ENCODE measurements at places on chromosomes 16 and 17.
A peak's percentile ranks its signal among the peaks of the same experiment; 100 is the strongest.

GRCh38 chr17:37701496-37701898 is 43.4 kb downstream of the HNF1B start:
- no peak for DNase-seq

DNA sequence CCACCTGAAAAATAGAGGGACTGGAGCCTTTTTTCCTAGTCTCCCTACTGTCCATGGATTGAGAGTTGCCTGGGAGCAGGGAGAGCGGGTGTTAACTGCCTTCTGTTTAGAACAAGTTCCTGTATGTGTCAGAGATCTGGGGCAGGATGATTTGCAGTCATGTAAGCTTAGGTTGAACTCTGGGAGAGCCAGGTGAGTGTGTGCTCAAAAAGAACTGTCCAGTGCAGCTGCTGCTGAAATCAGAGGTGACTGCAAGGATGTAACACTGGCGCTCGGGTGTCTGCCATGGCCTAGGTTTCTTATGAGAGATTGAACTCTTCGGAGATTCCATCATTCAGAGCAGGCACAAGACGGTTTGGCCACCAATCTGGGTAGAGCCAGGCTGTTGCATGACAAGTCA is 432.5 kb downstream of the CDH13 start:
- DNase-seq: no peak

GRCh38 chr17:61412143-61412859 is 12.7 kb downstream of the TBX2 start:
- peak; percentile 80 for DNase-seq

DNA sequence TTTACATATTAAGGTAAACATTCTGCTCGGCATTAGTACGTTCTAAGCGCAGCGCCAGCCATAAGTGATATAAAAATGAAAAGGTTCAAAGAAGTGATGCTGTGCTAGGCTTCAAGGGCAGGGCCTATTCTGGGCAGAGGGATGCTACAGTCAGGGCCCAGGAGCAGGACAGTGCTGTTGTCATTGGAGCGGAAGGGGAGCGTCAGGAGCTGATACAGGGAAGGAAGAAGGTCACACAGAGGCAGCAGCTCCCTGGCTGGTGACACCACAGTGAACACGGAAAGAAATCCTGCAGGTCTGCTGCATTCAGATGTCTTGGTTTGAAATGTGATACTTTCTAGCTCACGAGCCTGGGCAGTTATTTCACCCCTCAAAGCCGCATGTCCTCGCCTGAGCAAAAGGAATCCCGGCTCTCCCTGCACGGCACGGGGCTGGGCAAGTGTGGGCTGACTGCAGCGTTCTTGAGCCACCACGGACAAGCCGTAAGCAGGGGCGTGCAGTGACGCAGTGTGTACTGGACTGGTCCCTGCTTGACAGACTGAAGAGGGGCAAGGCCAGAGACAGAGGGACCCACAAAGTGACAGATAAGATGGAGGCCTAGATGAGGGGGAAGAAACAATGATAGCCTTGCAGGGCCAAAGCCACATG is 41.1 kb downstream of the ZCCHC14 start:
- no peak for DNase-seq

DNA sequence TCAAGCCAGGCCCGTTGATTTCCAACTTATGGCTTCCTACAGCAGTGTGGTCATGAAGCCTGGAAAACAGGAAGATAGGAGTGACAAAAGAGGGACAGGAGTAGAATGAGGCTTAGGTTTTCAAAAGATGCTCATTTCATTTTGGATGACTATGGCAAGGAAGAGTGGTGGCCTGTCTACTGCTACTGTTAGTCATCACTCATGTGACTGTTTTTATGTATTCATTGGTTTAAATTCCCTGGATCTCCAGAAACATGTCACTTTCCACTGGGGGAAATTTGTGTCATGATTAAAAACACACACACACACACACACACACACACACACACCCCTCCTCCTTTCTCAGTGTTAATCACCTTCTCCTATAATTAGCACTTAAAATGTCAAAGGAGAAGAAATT is 1.1 kb upstream of the CYLD start:
- DNase-seq: no peak

DNA sequence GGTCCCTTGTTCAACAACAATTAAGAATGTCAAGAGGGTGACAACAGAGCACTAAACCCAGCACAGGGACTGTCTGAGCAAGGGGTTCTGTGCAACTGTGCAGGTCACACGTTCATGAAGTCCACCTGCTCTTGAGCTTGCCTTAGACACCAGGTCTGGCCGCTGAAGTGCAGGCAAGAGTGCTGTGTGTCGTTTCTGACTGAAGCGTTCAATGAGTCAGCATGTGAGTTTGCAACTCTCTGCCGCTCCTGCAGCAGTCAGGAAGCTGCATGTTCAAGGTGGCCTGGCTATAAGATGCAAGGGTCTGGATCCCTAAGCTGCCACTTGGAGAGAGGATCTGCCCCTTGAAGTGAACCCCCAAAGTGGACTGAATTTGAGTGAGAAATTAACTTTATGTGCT is 332.7 kb upstream of the HSBP1 start:
- no peak for DNase-seq

- no peak for DNase-seq
Observed at GRCh38 chr17:57890857-57891232, 41.0 kb upstream of the MRPS23 start.

DNA sequence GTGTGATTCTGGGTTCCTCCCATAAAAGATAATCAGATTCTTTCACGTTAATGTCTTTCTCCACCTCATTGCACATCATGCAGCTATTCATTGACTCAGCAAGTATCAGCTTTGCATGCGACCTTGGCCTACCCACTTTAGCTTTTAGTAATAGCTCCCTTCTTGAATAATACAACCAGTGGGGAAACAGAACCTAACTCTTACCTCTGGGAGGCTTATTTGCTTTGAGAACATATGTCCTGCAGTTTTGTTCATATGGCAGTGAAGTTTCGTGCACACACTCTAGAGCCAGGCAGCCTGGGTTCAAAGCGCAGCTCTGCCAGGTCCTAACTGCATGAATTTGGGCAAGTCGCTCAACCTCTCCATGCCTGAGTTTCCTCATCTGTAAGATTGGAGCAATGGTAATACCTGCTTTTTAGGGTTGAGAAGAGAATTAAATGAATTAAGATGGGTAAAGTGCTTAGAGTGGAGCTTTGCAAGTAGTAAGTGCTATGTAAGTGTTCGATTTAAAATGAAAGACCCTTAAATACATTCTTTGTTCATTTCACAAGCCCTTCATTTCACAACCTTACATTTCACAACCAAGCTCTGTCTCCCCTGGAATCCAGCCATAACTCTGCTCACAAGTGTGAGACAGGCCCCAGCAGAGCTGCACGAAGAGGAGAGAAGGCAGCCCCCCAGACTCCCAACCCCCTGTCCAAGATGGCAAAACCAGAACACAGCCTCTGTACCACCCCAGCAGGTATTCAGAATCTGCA is 29.3 kb downstream of the MAPT start:
- DNase-seq: no peak

- no peak for DNase-seq
Observed at GRCh38 chr16:14476183-14476582, 153.9 kb downstream of the PARN start.

DNA sequence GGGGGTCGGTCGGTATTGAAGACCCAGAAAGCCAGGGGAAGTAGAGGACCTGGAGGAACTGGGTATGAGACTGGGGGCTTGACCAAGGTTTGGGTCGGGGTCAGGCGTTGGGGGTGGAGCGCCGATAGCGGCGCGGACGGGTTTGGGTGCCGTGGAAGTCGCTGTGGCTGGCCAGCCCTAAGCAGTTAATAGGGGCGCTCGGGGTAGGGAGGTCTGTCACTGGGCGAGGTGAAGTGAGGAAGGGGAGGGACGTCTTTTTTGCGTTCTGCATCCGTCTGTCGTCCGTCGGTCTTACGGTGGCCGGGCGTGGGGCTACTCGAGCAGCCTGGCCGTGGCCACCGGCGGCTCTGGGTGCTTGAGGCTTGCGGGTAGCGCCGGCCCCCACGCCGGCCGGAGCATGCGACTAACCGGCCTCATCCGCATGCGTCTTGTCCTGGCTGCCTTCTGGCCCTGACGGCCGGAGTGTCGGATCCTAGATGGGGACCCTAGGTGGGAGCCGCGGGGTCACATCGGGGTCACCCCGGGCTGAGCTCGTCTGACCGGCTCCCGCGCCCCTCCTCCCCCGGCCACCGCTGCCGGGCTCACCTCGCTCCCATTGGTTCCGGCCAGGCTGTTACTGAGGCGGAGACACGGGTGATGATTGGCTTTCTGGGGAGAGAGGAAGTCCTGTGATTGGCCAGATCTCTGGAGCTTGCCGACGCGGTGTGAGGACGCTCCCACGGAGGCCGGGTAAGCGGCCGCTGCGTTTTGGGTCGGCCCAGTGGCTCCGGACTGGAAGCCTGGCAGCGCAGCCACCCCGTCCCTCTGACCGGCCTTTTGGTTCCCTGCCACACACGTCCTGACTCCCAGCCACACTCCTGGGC is 10.3 kb upstream of the TMEM88 start:
- DNase-seq: peak; percentile 82

DNA sequence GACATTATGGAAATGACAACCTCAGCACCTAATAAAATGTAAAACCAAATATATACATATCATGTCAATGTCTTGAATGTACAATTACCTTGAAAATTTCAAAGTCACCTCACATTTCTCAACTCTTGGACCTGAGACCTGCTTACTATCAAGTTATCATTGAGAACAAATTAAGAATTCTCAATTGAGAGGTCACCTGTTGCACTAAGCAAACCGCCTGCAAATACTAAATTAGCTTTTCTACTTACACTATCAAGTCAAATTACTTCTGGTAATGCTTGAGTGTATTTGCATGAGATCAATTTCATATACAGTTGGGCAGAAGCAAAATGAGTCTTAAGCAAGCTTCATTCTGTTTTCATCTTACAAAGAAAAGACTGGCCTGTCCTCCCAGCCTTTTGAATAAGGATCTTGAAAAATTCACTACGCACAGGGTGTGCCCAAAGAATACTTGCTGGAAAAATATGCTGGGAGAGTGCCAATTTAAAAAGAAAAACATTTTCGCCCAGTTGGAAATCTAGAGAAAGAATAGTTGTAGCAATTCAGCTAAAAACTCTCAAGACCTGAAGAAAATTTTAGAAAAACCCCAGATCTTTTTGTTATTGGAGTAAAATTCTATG is 35.7 kb downstream of the KANSL1 start:
- DNase-seq: no peak

DNA sequence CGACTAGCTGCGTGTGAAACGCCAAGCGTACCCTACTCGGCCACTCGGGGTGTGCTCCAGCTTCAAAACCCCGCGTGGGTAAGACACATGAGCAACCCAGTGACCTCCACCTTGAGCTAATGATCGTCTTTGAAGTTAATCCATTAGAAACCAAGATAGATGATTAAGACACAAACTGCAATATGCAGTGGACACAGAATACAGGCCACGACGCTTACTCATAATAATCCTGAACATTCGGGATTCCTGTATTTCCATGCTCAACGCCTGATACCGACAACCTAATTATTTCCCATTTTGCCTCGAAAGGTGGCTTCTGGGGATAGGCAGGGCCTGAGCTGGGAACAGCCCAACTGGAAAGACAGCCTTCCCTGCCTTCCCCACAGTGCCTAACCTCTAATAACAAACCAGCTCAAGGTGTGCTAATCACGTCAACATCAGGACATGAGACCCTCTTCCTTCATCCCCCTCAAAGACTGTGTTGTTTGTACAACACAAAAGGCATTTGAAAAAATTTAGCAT is 504 bp upstream of the COPRS start:
- DNase-seq: no peak

- no peak for DNase-seq
Observed at GRCh38 chr17:41223821-41224220, 2.6 kb upstream of the KRTAP9-2 start.

DNA sequence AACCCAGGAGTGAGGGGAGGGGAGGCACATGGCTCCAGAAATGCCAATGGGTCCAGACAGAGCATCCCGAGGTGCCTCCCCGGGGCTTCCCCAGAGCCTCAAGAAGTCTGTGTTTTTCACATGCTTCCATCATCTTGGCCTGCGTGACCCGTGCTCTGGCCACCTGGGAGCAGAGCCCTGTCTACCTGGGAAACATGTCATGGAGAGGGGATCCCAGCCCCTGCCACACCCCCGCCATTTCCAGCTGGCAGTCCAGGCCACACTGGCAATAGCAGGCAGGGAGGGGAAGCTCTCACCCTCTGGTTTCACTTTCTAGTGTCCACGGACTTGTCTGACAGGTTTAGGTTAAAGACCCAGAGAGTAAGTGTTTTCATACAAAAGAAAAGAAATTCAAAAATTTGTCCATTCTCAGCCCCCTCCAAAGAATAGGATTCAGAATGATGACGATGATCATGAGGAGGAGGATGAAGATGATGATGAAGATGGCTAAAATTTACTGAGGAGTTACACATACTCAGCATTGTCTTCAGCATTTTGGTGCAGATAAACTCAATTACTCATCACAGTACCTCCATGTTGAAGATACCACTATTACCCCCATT is 9.0 kb downstream of the SMIM5 start:
- DNase-seq: no peak

DNA sequence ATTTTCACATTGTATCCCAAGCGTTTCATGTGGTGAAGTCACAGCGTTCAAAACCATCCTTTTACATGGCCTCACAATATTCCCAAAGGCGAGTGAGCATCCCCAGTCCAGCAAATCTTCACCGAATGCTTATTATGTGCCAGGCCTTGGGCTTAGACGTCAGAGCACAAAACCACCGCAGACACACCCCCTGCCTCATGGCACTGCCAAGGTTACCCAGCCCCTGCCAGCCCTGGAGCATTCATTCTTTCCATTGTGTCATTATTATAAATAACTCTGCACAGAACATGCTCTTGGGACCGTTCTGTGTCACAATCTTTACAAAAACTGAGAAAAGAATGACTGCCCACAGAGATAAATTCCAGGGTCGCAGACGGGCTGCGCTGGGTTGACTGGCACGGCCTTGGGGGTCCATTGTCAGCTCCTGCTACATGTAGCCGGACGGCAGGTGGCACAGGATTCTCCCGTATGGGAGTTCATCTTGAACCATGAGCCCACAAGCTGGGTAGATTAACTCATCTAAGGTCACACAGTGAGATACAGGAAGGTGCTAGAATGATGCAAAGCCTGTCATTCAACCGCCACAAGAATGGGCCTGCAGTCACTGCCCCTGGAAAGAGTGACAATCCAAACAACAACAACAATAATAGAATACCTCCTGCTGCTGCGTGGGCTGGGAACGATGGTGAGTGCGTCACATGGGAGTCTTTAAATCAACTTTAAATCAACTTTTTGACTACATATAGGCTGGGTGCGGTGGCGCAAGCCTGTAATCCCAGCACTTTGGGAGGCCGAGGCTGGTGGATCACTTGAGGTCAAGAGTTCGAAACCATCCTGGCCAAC is 4.5 kb upstream of the NECAB2 start:
- no peak for DNase-seq

GRCh38 chr17:5418858-5419355 is 555 bp downstream of the NUP88 start:
- peak; percentile 9 for DNase-seq
